Astrocyte of the spinal cord (primary cell): ENCODE measurements at places on chromosomes 7 and 10.
A peak's percentile ranks its signal among the peaks of the same experiment; 100 is the strongest.

GRCh38 chr7:105649727-105650381 lies 68.6 kb upstream of the EFCAB10 start:
- DNase-seq = peak; percentile 49

- DNase-seq = peak; percentile 17
These were observed 22.0 kb downstream of the UMAD1 start for GRCh38 chr7:7662527-7662926.

DNA sequence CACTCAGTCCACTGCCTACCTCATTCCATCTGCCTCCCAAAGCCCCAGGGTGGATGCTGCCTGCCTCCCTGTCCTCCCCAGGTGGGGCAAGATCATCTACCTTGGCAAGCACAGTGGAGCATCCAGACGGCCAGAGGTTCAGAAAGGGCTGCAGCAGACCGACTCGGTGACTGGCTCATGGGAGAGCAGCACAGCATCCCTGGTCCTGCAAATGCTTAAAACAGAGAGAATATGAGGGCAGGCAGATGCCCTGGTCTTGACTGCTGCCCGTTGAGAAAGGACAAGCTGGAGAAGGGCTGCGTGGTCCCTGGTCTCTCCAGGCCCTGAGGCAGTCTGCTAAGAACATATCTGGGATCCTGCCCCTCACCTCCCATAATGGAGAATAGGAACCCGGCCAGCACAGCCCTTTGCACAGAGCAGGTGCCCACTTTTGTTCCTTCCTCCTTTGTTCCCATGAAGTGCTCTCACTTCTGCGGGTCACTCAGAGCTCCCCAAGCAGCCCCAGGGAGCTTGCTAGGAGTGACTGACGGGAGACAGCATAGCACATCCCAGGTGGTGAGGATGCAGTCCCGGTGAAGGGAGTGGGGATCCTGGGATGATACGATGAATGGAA lies 1.4 kb downstream of the HPS1 start:
- DNase-seq = no peak

GRCh38 chr10:52111101-52111891 lies 202.8 kb upstream of the DKK1 start:
- no peak for DNase-seq

DNA sequence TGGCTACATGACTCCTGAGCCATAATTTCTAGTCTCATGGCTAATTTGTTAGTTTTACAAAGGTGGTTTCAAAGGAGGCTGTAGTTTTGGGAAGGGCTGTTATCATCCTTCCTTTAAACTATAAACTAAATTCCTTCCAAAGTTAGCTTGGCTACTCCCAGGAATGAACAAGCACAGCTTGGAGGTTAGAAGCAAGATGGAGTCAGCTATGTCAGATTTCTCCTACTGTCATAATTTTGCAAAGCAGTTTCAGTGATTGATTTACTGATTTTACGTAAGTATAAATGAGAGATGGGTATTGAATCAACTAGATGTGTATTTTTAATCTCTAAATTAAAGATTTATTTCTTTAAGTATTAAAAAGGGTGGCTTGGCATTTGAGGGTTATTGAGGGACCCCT lies 79.9 kb downstream of the PHTF2 start:
- no peak for DNase-seq

- no peak for DNase-seq
These were observed 175.1 kb downstream of the SRPK2 start for GRCh38 chr7:105213611-105214010.

- DNase-seq = no peak
These were observed 3.4 kb downstream of the CPA4 start for GRCh38 chr7:130296221-130296951.

- no peak for DNase-seq
These were observed 8.8 kb downstream of the IDI1 start for GRCh38 chr10:1040133-1040532.

DNA sequence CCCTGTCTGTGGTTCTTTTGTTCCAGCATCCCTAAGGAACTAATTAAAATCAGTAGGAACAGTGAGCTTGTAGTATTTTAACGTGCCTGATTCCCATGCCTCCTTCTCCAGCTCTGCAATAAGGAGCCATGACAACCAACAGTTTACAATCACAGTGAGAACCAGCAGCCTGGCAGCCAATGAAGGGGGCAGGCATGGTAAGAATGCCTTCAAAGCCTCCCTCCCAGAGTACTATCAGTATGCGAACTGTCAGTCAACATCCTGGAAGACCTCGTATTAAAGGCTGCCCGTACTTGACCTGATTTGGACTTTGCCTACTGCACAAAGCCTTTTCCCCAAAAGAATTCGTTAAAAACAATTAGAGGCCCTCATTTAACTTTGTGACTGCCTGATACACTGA lies 7.7 kb downstream of the ZPBP start:
- no peak for DNase-seq

GRCh38 chr7:151133986-151134742 lies 33.3 kb downstream of the GBX1 start:
- DNase-seq = no peak

DNA sequence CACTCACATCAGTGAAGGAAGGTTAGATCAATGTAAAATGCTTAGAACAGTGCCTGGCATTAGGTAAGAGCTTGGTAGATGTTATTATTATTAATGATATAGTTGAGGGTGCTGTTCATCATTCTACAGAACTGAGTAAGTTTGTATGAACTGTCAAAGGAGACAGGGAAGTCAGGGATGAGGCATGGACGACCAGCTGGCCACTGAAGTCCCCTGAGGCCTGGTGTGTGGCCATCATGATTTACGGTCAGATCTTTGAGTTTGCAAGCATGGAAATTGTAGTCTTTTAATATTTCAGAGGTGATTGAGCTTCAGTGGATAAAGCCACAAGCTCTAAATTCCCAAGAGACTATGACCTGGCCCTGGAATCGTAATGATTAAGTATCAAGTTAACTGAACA lies 6.9 kb downstream of the ARMC3 start:
- no peak for DNase-seq

DNA sequence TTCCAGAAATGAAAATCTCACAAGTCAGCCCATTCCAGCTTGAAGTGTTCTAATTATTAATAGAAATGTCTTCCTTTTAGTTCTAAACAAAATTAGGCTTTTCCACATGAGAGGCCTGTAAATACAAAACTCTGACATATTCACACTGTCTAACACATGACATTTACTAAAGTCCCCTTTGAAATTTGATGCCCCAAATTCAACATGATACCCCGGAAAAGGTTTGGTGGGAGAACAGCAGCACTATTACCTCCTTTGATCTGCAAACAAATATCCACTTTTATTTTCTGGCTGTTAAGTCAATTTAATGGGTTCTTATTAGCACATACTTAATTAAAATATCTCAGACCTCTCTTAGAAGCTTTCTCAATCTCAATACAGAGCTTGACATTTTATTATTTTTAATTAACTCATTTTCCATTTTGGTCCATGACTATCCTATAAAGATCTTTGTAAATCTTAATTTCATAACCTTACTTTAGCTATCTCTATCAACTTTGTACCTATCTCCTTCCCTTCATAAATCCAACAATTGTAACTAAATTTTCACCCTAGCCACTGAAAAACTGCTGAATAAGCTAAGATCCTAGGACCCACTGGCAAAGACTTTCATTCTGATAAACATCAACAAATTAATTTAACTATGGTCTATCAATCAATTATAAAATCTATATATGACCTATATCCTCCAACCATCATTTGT lies 63.2 kb downstream of the USP6NL start:
- DNase-seq = no peak

- DNase-seq = no peak
These were observed 3.4 kb downstream of the CCDC136 start for GRCh38 chr7:128795129-128795528.

DNA sequence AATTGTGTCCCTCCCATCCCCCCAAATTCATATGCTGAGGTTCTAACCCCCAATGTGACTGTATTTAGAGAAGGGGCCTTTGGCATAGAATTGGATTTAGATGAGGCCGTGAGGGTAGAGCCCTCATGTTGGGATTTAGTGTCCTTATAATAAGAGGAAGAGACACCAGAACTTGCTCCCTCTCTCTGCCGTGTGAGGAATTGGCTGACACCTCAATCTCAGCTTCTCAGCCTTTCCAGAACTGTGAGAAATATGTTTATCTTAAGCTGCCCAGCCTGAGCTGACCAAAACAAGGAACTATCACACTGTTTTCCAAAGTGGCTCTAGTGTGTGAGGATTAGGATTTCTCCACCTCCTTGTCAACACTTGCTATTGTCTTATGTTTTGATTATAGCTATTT lies 400.0 kb upstream of the FZD8 start:
- DNase-seq = no peak

DNA sequence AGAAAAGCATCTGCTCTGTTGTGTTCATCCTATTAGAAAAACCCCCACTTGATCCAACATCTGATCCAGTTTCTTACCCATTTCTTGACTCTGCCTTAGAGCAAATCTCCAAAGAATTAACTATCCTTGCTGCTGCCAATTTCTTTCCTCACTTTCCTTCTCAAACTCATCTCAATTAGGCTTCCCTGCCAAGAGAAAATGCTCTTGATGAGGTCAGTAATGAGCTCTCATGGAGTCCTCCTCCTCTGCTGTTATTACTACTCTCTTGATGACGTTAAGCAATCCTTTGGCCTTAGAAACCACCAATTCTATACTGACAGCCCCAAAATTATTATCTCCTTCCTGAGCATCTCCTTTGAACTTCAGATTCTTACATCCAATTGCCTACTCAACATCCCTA lies 162.0 kb upstream of the FAM13C start:
- DNase-seq = no peak

DNA sequence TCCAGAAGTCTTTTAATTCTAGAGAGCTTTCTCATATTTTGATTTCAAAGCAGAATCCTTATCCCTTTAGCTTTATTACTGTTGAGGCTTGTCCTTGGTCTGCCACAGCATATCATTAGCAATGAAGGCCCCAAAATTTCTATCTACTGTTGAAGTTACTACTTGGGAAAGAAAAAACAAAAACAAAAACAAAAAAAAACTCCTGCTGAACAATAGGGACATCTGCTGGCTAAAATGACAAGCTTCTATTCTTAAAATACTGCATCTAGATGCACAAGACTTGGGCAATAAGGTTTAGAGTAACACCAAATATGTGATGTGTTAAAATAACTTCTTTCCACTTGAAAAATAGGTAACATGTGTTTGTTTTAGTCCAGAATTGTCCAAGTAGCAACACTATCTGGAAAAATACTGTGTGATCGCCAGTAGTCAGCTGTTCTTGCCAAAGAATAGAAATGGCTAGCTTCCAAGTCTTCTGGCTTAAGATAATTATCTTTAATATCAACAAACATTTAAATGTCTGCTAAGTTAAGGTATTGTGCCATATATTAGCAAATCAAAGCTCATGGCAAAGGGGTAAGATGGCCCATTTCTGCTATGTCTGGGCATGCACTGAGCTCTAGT lies 3.8 kb upstream of the DMTF1 start:
- DNase-seq = peak; percentile 36

DNA sequence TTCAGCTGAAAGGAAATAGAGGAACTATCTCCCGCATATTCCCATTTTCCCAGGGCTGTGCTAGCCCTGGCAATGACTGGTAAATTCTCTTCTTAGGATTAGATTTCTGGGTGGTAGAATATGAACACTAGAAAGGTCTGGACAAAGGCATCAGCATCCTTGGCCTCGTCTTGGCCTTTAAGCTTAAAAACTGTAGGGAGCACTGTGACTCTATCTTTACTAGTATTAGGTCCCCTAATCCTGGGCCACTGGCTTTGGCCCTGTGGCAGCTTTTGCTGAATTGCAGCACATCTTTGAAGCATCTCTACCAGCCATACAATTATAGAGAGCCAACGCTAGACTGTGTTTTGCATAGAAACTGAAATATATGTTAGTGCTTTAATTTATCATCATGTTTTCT lies 41.5 kb upstream of the EBLN1 start:
- DNase-seq = no peak

- DNase-seq = peak; percentile 28
These were observed 17.0 kb downstream of the BCAP29 start for GRCh38 chr7:107596881-107597581.

DNA sequence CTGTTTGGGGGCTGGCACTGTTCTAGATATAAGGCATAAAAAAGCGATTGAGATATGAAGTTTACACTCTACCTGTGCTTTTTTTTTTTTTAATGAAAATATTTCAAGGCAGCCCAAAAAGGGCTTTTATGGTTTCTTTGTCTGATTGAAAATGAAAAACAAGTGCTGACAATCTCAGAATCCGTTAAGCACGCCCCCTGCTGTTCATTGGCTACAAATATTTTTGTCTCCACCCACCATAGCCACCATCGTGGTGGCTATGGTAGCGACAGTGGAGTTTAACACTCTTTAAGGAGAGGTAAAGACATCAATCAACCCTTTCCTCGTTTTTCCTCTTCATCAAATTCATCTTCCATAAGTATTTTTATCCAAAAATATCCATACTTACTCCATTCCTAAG lies 94.2 kb downstream of the CD36 start:
- no peak for DNase-seq

- no peak for DNase-seq
These were observed 268.3 kb upstream of the SHH start for GRCh38 chr7:156080596-156080995.

DNA sequence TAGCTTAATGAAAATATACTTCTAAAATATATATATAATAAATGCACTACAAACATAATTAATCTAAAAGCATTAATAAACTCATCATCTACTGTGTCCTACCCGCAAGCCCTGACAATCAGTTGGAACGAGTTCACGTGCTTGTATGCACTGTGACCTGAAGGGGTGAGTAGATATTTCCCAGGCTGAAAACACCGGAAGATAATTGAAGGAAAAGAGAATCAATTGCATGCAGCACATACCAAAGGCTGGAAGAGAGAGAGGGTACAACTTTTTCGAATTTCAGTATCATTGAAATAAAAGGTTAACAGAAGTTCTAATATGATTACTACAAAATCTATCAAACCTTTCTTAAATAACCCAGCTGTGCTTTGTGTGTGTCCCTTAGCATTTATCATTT lies 94.6 kb downstream of the SEMA3C start:
- DNase-seq = no peak

DNA sequence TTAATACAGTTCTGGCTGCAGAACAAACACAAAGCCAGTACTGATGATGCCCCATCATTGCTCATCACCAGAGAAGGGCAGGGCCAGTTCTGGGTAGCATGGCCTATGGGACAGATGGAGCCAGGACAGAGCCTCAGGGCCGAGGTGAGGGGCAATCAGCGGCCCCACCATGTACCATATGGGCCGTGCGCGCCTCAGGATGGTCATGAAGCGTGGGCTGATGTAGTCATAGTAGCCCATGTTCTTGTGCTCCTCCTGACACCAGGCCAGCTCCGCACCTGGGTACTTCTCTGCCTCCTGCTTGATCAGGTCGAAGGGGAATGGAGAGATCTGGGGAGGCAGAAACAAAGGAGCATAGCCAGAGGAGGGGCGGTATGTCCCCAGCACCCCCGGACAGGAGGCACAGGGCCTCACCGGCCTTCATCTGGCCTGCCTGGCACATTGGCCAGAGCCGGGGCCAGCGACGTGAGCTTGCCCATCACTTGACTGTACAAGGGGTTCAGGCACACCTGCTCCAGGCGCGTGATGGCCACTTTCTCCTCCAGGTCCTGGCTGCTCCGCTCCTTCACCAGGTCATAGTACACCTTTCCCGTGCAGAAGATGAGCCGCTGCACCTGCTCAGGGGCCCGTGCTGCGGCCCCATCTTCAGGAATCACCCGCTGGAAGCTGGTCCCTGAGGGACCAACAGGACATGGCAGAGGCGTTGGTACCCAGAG lies 26.1 kb downstream of the OGDHL start:
- no peak for DNase-seq
